ENCODE measurements at places on chromosomes 3 and 15. TPM values are rescaled to one million over a fixed set of nuclear protein-coding genes. Genes with fewer than 3 reads are reported as not detected.

The ZMYND10 gene
- 0.13 TPM for total RNA-seq

The TBC1D23 gene
- 51.7 TPM for total RNA-seq

The TRNT1 gene
- 31.2 TPM for total RNA-seq

The TRIM71 gene
- total RNA-seq: not detected

The CISH gene
- 0.40 TPM for total RNA-seq

The MRPL47 gene
- total RNA-seq: 50.6 TPM

The MST1R gene
- total RNA-seq: 2.2 TPM

The TEX264 gene
- total RNA-seq: 24.2 TPM

The C2CD4B gene
- total RNA-seq: 21.7 TPM

The JMJD7 gene
- 2.9 TPM for total RNA-seq

The CORO2B gene
- total RNA-seq: 3.7 TPM

The RYR3 gene
- under 0.01 TPM for total RNA-seq

The ADPGK gene
- total RNA-seq: 66.0 TPM

Data from thoracic aorta endothelial cell (primary cell).